Stimulated activated CD8-positive, alpha-beta memory T cell treated with anti-CD3 and anti-CD28 coated beads, Interleukin-4, amount 100 ng/mL, for 48 hours (primary cell): ENCODE measurements at places on chromosomes 4 and X.
A peak's percentile ranks its signal among the peaks of the same experiment; 100 is the strongest.

- no peak for DNase-seq
Observed at GRCh38 chrX:83508526-83509253, 600 bp downstream of the POU3F4 start.

GRCh38 chr4:11132478-11132877 is 296.2 kb downstream of the HS3ST1 start:
- DNase-seq: no peak

DNA sequence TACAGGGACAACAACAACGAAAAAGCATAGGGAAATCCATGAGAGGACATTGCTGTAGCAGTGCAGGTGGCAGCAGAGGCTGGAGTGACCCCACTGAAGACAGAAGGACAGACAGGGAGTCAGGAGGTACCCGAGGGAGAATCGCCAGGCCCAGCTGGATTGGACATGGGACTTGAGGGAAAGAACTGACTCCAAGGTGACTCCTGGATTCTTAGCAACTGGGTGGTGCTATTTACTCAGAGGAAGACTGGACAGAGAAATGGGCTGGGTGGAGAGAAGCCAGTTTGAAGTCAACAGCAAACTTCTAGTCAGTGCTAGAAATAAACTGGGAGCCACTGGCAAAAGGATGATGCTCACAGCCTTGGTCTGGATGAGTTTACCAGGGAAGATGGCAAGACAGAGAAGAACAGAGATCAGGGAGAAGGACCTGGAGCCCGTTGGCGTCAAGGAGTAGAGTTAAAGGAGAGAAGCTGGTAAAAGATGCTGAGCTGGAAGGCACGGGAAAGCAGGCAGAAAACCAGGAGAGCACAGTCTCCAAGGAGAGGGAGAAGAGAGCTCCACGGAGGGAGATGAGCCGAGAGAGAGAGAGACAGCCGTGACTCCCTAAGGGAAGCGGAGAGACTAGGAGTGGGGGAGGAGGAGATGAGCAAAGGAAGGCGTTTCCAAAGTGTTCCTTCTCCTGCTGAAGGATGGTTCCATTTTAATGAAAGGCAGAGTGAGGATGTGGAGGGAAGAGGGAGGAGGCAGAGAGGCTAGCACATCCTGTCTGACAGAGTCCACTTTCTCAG is 119.4 kb downstream of the AFAP1 start:
- no peak for DNase-seq

GRCh38 chr4:89294573-89295269 is 12.9 kb downstream of the GPRIN3 start:
- DNase-seq: no peak

- peak; percentile 71 for DNase-seq
Observed at GRCh38 chr4:42519803-42520417, 122.6 kb downstream of the SHISA3 start.

DNA sequence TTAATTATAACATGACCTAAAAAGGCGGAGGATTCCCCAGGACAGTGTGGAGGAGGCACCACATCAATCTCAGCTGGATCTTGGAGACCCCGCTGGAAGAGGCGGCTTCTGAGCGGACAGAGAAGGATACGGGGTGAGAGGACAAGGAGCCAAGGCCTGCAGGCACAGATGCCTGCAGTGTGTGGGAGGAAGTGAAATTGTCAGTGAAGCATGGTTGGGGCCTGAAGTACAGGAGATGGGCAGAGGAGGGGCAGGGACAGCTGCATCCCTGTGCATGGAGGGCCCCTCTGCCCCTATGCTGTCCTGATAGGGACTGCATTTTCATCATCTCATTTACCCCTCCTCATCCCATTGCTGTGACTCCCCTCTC is 1.7 kb upstream of the SLC2A9 start:
- DNase-seq: no peak

GRCh38 chr4:14917298-14917633 is 85.0 kb upstream of the CPEB2 start:
- no peak for DNase-seq

DNA sequence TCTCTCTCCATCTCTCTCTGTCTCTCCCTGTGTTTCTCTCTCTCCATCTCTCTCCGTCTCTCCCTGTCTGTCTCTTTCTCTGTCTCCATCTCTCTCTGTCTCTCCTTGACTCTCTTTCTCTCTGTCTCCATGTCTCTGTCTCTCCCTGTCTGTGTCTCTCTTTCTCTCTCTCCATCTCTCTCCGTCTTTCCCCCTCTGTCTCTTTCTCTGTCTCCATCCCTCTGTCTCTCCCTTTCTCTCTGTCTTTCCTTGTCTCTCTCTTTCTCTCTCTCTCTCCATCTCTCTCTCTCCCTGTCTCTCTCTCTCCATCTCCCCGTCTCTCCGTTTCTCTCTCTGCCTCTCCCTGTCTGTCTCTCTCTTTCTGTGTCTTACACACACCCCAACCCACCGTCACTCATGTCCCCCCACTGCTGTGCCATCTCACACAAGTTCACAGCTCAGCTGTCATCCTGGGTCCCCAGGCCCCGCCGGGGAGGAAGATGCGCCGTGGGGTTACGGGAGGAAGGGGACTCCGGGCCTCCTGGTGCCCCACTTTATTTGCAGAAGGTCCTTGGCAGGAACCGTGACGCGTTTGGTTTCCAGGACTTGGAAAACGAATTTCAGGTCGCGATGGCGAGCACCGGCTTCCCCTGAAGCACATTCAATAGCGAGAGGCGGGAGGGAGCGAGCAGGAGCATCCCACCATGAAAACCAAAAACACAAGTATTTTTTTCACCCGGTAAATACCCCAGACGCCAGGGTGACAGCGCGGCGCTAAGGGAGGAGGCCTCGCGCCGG is 1.2 kb upstream of the SHOX start:
- DNase-seq: no peak

DNA sequence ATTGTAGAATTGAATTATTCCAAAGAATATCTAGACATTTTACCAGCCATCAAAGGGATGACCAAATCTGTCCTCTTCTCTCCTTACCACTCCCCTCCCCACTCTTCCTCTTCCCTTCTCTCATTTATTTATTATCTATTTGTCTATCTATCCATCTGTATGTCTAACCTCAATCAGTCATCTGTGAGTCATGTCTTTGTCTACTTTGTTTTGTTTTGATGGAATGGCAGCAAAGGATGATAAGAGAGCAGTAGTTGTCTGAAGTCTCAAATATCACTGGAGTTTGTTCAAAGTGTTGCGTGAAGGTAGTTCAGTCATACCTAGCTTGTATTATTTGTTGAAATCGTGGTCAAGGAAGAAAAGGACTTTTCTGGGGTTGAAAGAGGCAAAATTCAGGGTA is 34.7 kb upstream of the PGRMC2 start:
- DNase-seq: no peak
